ENCODE measurements at places on chromosomes 1 and 21.

GRCh38 chr1:67217938-67218337 is 51.7 kb downstream of the IL23R start:
- DNase-seq: no peak

DNA sequence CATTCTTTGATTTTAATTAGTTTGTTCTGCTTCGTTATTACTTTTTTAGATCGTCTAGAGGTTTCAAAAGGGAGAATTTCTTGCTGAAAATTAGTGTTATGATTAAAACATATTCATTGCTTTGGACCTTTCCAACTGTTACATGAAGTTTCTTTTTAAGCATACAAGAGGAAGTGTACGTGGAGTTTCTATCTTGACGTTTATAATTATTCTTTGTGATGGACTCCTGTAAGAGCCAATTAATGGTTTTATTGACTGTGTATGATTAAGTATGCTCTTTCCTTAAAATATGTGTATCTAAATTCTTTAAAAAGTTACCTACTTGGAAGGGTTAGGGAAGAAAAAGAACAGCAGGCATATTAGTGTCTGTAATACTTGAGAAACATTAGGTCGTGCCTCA is 37.8 kb downstream of the SPEN start:
- no peak for DNase-seq

- DNase-seq: no peak
These were observed 20.9 kb upstream of the NCMAP start for GRCh38 chr1:24535021-24535424.

DNA sequence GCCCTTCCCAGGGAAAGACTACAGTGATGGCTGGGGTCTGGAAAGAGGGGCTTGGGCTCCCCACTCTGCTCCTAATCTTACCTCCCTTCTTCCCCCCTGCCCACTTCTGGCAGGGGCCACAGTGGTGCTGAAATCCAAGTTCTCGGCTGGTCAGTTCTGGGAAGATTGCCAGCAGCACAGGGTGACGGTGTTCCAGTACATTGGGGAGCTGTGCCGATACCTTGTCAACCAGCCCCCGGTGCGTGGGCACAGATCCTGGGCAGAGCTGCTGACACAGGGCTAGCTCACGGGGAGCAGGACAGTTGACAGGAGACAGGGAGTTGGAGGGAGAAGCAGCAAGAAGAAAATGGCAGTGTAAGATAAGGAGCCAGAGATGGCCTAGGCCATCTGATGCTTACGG is 2.4 kb downstream of the SLC27A3 start:
- DNase-seq: no peak

- DNase-seq: no peak
These were observed 10.7 kb downstream of the LEPR start for GRCh38 chr1:65431111-65431705.

DNA sequence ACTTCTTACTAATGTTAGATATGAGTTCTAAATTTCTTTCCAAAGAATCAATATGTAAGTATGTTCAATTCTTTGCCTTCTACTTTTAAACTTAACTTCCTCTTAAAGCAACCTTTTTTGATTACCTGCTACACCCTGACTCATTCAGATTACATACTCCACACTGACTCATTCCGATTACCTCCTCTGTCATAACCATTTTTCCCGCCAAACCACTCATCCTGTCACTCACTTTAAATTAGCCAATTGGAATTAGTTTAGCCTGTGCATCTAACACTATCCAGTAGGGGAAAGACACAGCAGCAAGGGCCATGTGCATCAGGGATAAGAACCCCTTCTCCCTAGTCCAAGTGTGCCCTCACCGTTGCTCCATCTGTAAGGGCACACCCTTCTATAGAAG is 815.5 kb downstream of the BRINP3 start:
- DNase-seq: no peak

GRCh38 chr1:10252508-10252907 is 42.1 kb downstream of the KIF1B start:
- DNase-seq: no peak

DNA sequence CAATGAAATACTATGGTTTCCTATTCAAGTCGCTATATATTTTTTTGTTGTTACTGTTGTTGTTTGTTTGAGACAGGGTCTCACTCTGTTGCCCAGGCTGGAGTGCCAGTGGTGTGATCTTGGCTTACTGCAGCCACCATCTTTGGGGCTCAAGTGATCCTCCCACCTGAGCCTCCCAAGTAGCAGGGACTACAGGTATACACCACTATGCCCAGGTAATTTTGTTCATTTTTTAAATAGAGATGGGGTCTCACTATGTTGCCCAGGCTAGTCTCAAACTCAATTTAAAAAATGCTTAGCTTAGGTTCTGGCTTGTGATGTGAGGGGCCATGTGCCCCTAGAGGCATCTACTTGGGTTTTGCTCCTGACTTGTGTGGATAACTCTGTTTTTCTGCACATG is 9.8 kb downstream of the RABIF start:
- no peak for DNase-seq

All from cortex of kidney (tissue), 1 donor.